ENCODE measurements at places on chromosomes 3 and 15.
A peak's percentile ranks its signal among the peaks of the same experiment; 100 is the strongest.

- peak; percentile 7 for DNase-seq
Measured at GRCh38 chr3:9119331-9119730, 130.1 kb downstream of the SRGAP3 start.

- no peak for DNase-seq
Measured at GRCh38 chr3:11351451-11351850, 79.3 kb downstream of the ATG7 start.

GRCh38 chr3:25558121-25558520, 106.6 kb downstream of the TOP2B start:
- DNase-seq = no peak

DNA sequence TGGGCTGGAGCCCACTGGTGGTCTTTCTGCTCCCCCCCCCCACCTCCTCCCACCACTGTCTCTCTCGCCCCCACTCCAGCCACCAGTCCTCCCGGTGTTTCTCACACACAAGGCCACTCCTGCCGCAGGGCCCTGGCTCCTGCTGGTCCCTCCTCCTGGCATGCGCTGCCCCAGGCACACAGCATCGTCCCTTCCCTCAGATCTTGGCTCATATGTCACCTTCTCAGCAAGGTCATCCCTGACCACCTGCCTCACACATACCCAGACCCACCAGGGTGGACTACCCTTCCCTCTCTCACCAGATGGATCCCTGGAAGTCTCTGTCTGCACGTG, 101.5 kb upstream of the IQSEC1 start:
- DNase-seq = no peak
